ENCODE measurements at places on chromosomes 16 and 17.

DNA sequence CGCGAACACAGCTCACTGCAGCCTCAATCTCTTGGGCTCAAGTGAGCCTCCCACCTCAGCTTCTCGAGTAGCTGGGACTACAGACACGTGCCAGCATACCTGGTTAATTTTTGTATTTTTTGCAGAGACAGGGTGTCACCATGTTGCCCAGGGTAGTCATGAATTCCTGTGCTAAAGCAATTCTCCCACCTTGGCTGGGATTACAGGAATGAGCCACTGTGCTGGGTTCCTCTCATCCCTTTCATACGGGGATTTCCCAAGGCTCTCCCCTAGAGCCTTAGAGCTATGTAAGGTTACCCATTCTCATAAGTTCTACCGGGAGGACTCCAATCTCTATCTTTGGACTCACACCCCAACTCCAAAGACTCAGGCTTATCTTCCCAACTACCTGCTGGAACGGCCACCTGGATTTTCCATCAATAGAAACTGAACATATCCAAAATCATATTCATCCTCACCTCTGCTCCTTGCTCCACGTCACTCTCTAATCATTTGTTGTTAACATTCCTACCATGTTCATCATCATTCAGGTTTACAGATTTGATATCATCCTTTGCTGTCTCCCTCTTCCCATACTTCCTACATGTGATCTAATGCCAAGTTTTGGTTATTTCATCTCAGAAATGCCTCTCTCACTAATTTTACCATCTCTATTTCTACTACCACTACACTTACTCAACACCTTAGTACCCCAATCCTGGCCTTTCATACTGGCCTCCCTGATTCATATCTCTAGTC is 92.5 kb downstream of the NCOR1 start:
- no peak for DNase-seq

DNA sequence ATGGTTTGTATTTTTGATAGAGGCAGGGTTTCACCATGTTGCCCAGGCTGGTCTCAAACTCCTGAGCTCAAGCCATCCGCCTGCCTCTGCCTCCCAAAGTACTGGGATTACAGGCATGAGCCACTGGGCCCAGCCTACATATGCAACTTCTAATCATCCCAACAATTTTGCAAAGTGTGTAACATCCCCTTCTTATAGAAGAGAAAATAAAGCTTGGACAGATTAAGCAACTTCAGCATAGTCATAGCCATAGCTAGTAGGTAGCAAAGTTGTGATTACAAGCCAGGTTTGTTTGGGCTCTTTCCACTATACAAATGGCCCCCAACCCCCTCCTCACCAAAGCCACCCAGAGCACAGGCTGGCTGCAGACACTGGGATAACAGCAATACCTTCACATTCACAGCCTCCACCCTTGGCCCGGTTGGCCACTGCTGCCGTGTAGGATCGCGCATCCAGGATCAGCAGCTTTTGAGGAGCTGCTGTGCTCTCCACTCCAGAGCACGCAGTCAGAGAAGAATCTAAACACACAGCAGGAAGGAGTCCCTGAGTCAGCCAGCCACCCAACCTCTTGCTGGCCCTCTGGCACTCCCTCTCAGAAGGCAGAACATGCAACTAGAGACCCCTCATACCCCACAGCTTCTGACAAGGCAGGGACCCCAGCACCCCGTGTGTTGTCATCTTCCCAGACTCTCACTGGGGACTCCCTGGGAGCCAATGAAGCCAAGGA is 7.9 kb downstream of the MTMR4 start:
- DNase-seq: no peak

DNA sequence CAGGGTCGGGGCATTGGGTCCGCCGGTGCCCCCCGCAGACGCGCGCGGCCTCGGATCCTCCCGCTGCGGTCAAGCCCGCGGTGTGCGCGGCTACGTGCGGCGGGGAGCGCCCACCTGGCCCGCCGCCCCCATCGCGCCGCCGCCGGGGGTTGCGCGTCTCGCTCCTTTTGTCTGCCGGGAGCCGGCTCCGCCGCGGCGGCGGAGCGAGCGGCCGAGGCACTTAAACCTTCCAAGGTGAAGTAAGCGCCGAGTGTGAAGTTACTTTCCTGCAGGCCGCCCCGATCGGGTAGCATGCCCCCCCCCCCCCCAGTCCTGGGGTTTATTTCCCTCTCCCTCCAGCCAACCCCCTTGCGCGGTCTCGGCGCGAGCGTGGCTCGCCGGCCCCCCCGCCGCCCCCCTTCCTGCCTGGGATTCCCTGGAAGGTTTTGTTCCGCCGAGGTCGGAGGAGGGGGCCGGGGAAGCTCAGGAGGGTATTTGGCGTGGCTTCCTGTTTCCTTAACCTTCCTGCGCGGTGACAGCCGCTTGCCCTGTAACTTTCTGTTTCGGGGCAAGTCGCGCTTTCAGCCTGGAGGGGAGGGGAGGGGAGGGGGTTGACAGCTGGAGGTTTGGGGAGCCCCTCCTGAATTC is 56.6 kb upstream of the GSE1 start:
- DNase-seq: peak; percentile 67

DNA sequence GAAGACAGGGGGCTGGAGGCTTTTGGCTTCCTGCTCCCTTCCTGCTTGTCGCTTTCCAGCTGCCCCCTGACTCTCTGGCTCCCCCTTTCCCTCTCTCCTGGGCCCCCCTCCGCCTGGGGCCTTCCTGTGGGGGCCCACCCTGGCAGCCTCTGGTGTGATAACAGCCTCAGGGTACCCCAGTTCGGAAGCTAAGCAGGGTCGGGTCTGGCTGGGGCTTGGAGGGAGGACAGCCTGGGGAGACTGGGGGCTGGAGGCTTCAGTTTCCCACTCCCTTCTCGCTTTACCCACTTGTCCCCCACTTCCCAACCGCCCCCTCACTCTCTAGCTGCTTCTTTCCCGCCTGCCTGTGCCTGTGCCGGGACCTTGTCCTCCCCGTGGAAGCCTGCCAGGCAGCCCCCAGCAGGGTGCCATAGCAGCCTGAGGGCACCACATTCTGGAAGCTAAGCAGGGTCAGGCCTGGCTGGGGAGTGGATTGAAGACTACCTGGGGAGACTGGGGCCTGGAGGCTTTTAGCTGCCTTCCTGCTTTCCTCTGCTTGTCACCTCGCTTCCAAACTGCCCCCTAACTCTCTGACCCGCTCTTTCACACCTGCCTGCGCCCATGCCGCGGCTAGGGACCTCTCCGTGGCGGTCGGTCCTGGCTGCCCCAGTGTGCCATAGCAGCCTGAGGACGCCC is 2275.5 kb downstream of the TP53TG3F start:
- DNase-seq: peak; percentile 6

DNA sequence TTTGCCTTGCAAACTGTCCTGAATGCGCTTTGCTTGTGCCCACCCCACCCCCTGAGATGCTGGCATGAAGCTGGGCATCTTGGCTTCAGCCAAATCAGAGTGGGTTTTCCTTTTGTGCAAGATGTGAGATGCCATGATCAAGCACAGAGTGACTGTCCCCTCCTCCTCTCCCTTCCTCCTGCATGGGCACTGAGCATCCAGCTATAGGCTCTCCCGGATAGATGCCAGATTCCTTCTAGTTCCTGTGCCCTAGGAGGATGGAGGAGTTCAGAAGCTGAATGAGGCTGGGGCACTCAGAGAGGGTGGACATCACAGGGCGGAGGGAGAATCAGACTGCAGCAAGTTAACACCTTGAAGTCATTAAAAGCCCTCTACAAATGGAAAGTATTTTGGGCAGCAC is 384.1 kb upstream of the CCL2 start:
- no peak for DNase-seq

- DNase-seq: no peak
These were observed 149.8 kb downstream of the RBFOX3 start for GRCh38 chr17:79461041-79461440.

DNA sequence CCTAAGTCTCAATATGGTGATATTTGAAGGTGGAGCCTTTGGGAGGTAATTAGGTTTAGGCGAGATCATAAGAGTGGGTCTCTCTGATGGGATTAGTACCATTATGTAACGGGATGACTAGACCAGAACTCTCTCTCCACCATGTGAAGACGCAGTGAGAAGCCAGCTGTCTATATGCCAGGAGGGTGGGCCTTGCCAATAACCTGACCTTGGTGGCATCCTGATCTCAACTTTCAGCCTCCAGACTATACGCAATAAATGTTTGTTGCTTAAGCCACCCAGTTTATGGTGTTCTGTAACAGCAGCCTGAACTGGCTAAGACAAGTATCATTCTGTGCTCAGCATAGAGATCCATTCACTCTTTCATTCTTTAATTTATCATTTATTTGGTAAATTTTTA is 167.2 kb upstream of the CDH11 start:
- no peak for DNase-seq

DNA sequence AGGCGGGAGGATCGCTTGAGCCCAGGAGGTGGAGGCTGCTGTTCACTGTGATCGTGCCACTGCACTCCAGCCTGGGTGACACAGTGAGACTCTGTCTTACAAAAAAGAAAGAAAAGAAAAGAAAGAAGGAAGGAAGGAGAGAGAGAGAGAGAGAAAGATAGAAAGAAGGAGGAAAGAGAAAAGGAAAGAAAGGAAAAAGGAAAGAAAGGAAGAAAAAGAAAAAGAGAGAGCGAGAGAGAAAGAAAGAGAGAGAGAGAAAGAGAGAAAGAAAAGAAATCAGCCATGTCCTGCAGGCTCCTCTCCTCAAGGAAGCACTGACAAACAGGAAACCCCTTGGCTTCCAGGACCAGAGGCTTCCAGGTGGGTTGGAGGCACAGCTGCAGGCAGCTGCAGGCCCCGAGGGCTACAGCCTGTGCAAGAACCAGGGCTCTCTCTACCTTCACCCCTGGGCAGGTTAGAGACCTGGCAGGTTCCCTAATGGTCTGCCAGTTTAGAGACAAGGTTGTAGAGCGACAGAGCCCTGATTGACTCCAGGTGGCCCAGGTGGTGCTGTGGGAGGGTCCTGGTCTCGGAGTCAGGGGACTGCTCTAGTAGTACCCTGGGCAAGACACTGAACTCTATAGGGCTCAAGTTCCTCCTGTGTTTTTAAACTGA is 53.8 kb downstream of the PECAM1 start:
- DNase-seq: no peak

GRCh38 chr16:74556375-74556922 is 50.5 kb downstream of the GLG1 start:
- DNase-seq: no peak

- DNase-seq: no peak
These were observed 611.4 kb upstream of the CDH5 start for GRCh38 chr16:65754820-65755691.

DNA sequence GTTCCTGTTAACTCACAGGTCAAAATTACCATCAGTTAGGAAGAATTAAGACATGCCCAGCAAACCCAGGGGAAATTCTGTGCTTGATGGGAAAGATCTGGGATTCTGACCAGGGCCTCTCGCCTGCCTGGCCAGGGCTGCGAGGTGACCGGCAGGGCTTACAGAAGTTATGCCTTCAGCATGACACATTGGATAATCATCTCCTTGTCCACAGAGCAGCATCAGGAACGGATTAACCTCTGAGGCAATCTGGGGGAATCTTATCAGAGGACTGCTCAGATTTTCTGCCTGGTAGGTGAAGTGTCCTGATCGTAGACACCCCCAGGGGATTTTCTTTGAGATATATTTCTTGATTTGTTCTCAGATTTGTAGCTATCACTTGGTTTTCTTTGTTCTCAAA is 172.5 kb downstream of the HS3ST3A1 start:
- no peak for DNase-seq

DNA sequence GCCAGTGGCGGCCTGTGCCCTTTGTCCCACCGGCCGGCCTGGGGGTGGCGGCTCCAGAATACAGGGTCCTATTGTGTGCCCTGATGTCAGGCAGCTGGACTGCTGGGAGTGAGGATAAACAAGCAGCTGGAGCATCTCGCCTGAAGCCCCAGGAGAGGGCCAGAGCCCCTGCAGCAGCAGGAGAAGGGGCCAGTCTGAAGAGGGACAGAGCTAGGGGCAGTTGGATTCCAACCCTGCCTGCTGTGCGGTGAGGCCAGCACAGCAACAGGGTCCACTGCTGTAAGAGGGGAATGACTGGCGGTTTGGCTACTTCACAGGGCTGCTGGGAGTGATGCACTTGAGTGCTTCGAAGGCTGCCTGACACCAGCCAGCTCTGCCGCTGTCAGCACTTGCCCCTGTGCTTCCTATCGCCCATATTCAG is 25.0 kb downstream of the RAB11FIP4 start:
- DNase-seq: no peak

- no peak for DNase-seq
These were observed 1.9 kb downstream of the CDH11 start for GRCh38 chr16:65119901-65120401.

GRCh38 chr17:72862276-72862999 is 230.1 kb downstream of the SLC39A11 start:
- no peak for DNase-seq

DNA sequence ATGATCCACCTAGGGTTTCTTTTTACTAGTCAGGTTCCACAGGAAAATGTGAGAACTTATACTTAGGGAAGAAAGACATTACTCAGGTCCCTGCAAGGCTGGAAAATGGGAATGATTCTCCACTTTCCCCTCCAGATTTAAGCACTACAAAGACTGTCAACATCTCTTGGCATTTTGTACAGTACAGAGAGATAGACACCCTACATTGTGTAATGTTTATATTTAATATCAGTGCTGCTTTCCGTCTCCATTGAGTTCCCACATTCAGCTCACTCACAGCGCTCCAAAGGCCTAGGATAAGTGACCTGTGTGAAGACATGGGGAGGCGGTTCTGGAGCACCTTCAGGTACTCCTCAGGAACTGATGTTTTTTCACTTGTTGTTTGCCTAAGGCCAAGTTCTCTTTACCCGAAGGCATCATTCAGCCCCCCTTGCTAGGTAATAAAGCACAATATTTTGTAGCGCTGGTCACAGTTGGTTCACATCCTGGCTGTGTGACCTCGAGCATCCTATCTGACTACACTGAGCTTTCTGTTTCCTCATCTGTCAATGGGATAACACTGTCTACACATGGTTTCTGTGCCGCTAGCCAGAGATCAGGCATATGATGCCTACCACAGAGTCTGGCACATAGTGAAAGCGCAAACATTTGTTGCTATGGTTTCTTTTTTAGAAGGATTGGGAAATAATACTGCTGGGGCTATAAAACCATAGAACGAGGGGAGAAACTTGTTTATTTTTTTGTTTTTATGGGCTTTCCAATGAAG is 226.6 kb downstream of the ZFHX3 start:
- no peak for DNase-seq

GRCh38 chr17:50027881-50028735 is 27.8 kb upstream of the ITGA3 start:
- no peak for DNase-seq

- DNase-seq: no peak
These were observed 7.4 kb downstream of the ELOB start for GRCh38 chr16:2769675-2770056.
